NCI-H1105 treated with DMSO at 0.1 percent for 48 hours (cell line): ENCODE measurements at places on chromosomes 6 and 20.

GRCh38 chr6:40323881-40324634 lies 263.1 kb downstream of the LRFN2 start:
- no peak for DNase-seq

DNA sequence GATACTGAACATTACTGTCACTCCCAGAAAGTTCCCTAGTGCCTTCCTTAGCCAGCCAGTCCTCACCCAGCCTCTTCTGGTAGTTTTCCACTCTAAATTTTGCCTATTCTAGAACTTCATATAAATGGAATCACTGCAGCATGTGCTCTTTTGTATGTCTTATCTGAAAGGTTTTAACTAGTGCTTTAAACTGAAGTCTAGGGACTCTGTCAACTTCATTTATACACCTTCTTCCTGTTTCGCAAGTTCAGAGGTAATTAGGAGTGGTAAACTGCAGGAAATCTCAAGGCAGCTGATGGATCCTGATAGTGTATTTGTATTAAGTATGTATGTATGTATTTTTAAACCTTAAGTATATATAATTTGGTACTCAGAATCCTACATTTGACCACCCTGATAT lies 94.3 kb downstream of the TCP11 start:
- no peak for DNase-seq

DNA sequence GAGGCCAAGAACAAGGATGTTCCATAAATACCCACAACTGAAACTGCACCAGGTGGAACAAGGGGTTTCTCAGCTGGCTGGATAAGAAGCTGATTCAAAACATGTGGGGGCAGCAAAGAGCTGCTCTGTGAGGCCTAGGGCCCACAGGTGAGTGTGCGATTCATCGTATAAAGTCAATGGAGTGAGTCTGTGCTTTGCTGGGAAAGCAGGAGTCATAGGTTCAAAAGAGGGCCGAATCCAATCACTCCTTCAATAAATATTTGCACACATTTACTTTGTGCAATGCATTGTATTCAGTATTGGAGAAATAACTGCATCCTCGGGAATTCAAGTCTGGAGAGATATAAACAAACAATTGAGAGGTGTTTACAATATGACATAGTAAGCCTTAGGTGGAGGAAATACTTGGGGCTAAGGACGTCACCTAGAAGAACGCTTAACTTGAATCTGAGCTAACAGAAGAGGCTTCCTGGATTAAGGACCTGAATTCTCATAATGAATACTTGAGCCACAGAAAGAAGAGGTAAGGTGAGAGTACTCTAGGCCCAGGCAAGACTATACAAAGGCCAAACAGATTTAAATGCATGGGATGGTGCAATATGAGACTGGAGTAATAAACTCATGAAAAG lies 83.7 kb upstream of the TMEM30A start:
- DNase-seq = peak; percentile 29

DNA sequence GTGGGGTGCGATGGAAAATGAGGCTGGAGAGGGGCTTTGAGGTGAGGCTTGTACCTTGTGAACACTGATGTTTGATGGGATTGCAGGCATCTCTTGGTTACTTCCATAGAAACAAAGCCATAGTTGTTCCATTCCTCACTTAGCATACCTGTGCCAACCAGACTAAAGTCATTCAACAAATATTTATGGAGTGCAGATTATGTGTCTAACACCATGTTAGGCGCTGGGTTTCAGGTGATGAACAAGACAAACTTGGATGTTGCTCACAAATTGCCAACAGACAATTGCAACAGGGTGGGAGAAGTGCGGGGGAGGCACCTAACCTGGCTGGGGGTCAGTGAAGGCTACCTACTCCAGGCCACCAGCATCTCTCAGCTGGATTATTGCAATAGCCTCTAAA lies 1.5 kb downstream of the TTPAL start:
- no peak for DNase-seq

- no peak for DNase-seq
Observed at GRCh38 chr6:159013229-159013628, 13.2 kb upstream of the RSPH3 start.

GRCh38 chr6:108734271-108734922 lies 113.8 kb upstream of the ARMC2 start:
- DNase-seq = no peak

DNA sequence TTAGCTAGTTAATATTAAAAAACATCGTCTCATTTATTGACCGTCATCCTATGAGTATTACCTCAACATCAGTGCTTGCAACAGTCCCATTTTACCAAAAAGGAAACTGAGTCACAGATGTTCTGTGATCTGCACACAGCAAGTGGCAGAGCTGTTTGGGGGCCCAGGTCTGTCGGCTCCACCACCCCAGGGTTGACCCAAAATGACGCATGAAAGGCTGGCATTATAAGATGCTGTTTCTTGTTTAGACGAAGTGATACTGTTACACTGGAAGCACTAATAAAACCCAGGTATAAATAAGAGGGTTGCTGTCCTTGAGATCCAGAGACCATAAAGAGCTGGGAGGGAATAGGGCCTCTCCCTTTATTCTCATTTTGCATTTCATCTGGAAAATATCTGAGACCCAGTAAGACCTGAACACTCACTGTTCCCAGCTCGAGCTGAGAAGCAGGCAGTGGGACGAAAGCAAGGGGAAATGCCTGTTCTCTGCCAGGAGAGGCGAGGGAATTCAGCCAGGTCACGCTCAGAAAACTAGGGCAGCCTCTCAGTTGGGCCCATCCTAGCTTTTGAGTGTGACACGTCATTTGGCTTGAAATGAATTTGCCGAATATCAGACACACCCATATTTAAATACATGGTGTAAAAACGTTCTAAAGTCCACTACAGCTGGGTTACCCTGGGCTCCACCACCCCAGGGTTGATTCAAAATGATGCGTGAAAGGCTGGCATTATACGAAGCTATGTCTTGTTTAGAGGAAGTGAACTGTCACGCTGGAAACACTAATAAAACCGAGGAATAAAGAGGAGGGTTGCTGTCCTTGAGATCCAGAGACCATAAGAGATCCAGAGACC lies 1.4 kb upstream of the MICAL1 start:
- DNase-seq = no peak

GRCh38 chr6:5211492-5211891 lies 49.3 kb downstream of the LYRM4 start:
- DNase-seq = no peak

DNA sequence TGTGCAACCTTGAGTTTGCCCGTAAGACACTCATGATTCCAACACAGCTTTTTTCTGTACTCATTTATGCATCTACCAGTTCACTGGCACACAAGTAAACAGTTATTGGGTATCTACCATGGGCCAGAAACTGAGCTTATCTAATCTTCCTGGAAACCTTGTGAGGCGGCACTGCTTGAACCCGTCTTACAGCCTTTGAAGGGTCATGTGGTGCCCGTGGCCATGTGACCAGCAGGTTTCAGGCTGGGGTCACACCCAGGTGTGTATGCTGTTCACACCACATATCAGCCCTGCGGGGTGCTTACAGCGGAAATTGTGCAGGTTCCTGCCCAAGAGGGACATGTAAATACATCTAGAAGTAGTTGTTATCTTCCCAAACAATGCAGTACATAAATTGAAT lies 6.1 kb downstream of the THBD start:
- DNase-seq = no peak

GRCh38 chr6:72616406-72617015 lies 5.4 kb upstream of the KCNQ5 start:
- DNase-seq = no peak

DNA sequence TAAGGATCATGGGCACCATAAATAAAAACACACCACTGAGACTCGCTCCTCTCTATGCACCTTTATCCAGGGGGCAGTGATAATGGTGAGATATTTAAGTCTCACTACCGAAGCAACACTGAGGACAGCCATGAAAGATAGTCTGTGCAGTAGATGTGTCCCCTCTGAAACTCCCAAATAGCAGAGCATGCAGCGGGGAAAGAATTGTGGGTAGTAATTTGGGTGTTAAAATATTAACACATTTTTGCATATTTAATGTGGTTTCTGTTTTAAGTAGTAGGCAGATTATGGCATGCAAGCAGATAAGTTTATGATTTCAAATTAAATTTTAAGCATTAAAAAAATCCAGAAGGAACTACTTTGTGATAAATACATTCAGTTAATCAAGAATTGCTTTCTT lies 82.7 kb downstream of the CTNNBL1 start:
- DNase-seq = no peak

- DNase-seq = no peak
Observed at GRCh38 chr6:166032366-166033200, 135.1 kb downstream of the TBXT start.

DNA sequence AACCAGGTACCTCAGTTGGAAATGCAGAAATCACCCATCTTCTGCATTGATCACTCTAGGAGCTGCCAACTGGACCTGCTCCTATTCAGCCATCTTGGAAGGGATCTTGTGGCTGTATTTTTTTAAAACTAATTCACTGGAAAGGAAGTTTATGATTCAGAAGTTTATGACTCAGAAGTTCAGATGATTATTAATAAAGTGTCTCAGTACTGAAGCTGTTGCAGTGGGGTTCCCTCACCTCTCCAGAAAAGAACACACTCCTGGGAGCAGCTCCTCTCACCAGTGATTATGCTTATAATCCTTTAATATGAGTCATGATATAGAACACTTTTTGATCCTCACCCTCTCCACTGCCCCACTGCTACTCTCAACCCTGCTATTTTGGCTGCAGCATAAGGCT lies 291.2 kb upstream of the HS3ST5 start:
- DNase-seq = no peak

GRCh38 chr20:21534886-21535285 lies 21.0 kb upstream of the NKX2-2 start:
- no peak for DNase-seq

DNA sequence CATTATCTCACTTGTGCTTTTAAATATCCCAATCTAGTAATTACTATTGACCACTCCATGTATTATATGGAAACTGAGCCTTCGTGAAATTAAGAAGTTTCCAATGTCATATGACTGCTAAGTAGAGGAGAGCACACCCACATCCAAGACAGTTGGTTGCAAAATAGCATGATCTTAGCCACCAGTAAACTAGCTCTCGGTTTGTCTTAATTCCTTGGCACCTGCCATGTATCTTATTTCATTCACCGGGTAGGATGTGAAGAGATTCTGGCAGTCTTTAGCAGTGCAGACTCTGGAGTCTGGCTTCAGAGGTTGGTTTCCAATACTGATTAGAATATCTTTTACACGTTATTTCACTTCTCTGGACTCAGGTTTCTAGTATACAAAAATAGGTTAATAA lies 270.3 kb downstream of the LAMA2 start:
- no peak for DNase-seq

GRCh38 chr20:61876952-61877728 lies 188.5 kb downstream of the TAF4 start:
- no peak for DNase-seq

DNA sequence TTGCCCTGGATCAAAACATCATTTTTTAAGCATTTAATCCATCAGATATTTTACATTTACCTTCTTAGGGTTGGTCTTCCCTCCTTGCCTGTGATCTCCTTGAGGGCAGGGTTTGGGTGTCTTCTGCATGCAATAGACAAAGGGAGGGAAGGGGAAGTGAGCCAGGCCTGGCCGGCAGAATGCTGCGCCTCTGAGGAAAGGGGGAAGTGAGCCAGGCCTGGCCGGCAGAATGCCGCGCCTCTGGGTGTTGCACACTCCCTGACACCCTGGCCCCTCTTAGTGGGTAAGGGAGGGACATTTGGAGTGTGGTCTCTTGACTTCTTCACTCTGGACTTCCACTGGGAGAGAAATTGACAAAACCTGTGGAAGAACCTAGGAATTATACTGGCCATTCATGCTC lies 12.4 kb downstream of the PSMF1 start:
- no peak for DNase-seq

DNA sequence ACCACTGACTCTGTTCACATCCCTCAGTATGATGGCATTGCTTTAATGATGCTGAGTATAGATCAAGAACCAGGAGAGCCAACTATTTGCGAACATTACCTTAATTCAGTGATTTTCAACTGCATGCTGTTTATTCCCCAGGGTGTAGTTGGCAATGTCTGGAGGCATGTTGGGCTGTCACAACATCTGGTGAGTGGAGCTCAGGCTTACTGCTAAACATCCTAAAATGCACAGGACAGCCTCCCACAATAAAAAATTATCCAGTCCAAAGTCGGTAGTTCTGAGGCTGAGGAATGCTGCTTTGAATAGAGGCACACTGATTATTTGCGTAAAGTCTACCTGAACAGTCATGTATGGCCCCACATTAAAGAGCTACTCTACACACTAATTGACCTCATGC lies 94.8 kb upstream of the OPRM1 start:
- DNase-seq = no peak

DNA sequence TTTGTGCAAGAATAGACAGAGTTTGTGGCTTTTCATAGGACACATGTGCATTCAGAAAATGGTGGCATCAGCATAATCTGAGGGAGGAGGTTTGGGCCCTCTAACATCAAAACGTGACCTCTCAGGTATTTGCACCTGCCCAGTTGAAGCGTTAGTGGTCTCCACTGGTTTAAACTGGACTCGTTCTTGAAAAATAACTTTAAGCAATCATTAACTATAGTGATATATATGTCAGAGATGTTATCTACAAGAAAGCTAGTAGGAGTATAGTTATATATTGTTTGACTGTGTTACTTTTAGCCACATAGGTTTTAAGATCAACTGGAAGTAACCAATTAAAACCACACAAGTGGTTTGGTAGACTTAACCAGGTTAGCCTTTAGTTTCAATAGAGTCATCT lies 607.4 kb downstream of the MAFB start:
- DNase-seq = no peak

DNA sequence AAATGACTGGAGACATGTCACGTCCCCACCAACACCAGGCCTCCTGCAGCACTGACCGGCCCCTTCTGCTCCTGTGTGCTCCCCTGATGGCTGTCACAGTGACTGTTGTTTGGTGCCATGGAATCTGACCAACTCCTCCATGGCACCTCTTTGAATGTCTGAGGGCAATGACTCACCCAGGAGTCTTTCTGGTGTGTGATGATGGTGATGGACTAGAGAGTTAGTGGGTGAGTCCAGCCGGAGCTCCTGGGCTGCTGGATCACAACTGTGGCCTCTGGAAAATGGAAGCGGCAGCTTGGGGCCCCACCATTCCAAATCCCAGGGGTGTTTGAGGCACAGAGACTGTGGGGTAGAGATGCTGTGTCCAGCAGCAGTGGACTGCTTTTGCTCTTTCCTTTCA lies 133.3 kb downstream of the TFAP2C start:
- DNase-seq = no peak

DNA sequence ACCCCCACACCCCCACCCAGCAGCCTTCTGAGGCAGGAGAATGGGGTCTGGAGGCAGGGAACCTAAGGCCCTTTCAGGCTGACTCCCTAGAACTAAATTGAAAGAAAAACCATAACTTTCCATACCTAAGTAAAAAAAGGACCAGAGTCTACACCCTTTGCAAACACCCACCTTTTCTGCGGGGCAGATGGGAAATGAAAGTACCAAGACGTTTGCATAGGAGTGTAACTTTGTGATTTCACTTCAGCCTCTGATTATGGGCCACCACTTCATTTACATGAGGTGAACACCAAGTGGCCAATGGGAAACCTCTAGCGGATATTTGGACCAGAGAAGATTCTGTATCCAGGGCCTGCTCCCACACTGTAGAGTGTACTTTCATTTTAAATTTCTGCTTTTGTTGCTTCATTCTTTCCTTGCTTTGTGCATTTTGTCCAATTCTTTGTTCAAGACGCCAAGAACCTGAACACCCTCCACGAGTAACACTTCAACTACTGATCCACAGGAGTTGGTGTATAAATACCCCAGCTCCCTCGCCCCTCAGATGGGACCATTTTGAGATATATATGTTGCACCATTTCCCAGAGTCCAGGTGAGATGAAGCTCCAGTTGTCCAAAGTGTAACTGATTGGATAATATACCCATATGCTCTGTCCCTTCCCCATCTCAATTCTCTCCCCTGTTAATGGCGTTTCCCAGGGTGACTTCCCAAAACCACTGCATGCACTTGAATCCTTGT lies 18.9 kb upstream of the SRSF6 start:
- DNase-seq = no peak
